ENCODE measurements at places on chromosomes 16 and 17. TPM values are rescaled to one million over a fixed set of nuclear protein-coding genes. Genes with fewer than 3 reads are reported as not detected.

Gene P2RX1
- total RNA-seq, result 0.09 TPM

DNA sequence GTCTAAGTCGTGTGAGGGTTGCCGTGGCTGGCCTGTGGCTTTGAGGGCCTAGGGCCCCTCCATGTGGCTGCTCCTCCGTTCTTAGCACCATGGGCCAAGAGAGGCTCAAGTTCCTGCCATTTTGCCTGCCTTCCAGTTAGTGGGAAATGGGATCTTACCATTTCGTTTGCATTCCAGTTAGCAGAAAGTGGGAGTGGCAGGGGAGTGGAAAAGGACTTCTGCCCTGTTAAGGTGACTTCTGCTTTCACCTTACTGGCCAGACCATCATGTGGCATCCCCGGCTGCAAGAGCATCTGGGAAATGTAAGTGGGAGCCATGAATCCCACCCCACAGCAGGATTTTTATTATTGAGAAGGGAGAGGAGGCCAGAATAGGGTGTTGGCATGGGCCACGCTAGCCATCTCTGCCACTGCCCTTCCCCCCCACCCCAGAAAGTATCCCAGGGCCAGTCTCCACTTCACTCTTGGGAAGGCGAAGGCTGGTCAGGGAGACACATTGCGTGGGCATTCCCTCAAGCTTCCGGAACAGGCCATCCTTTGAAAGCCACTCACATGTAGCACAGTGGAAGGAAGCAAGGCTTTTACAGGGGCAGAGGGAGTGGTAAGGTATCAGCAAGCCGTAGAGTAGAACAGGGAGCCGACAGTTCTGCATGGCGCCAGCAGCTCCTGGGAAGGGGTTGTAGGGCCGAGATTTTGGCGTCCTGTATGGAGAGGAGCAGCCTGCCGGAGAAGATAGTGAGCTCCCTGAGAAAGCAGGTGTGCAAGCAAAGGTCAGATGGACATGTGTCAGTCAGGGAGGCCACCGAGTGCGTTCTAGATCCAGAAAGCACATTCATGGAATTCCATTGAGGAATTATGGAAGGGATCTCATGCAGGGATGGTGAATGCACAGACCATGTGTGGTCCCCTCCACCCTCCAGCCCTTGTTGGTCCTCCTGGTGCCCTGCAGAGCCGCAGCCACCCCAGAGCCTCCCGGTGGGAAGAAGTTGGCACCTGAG lies 33.4 kb downstream of the CMIP start:
- DNase-seq, result no peak

Gene CACNG1
- not detected for total RNA-seq

DNA sequence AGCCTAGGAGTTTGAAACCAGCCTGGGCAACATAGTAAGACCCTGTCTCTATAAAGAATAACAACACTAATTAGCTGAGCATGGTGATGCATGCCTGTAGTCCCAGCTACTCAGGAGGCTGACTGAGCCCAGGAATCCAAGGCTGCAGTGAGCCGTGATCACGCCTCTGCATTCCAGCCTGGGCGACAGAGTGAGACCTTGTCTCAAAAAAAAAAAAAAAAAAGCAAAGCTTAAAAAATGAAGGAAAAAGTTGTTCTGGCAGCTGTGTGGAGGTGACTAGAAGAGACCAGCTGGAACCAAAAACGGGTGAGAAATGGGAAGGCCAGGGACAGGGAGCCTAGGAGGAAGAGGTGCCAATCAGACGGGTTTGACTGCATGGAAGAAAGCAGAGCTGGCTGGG lies 4.2 kb downstream of the BCL7C start:
- DNase-seq, result no peak

- DNase-seq, result no peak
Measured at GRCh38 chr17:51888816-51889215, 269.7 kb downstream of the CA10 start.

DNA sequence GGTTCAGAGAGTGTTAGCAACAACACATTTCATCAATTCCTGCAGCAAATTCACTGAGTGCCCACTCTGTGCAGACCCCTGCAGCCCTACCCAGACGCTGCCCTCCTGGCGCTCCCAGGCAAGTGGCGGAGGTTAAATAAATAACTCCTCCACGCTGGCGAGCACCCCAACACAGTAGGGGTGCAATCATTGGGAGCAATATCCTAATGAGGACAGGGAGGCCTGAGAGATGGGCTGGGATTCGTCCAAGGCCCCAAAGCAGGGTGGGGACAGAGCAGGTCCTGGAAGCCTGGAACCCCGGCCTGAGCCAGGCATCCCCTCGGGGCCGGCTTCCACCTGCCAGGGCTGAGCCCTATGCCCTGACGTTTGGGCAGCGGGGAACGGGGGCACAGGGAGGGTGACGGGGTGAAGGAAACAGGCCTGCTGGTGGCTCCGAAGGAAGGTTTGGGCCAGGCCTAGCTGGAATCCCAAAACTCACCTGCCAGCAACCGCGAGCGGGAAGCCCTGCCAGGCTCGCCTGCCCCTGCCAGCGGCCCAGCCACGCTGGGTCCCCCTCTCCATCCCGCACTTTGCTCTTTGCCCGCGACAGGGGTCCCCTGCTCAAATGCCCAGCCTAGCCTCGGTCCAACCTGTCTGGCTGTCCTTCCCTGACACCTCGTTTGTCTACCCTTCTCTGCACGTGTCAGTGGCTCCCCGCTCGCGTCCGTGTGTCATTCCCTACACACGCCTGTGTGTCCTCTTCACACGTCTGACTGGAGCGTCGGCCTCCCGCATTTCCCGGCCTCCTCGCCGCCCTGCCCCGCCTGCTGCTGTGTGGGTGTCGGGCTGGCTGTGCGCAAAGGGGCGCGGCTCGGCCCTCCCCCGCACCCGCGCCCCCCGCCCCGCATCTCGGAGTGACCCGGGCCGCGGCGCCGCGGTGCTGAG lies 721 bp upstream of the BEAN1 start:
- DNase-seq, result no peak

DNA sequence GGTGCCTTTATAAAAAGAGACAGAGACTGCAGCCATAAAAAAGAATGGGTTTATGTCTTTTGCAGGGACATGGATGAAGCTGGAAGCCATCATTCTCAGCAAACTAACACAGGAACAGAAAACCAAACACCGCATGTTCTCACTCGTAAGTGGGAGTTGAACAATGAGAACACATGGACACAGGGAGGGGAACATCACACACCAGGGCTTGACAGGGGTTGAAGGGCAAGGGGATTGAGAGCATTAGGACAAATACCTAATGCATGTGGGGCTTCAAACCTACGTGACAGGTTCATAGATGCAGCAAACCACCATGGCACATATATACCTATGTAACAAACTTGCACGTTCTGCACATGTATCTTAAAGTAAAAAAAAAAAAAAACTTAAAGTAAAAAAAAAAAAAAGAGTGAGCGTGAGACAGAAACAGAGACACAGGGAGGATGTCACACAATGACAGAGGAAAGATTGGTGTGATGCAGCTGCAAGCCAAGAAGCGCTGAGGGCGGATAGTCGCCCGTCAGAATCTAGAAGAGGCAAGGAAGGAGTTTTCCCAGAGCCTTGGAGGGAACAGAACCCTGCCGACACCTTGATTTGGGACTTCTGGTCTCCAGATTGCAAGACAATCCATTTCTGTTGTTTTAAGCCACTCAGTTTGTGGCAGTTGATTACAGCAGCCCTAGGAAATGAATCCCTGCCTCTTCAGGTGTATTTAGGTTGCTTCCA lies 27.4 kb upstream of the TNS4 start:
- DNase-seq, result no peak

DNA sequence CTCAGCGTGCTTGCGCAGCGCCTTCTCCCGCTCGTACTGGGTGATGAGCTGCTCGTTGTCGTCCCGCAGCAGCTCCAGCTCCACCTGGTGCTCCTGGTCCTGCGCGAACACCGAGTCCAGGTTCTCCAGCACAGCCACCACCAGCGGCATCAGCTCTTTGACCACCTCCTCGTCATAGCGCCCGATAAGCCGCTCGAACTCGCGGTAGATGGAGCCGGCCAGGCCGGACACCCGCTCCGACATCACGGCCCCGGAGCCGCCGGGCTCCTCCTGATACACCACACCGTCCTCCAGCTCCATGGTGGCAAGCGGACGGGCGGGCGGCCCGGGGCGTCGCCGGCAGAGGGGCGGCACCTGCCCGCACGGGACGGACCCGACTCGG lies 320 bp downstream of the SPAG9 start:
- no peak for DNase-seq

DNA sequence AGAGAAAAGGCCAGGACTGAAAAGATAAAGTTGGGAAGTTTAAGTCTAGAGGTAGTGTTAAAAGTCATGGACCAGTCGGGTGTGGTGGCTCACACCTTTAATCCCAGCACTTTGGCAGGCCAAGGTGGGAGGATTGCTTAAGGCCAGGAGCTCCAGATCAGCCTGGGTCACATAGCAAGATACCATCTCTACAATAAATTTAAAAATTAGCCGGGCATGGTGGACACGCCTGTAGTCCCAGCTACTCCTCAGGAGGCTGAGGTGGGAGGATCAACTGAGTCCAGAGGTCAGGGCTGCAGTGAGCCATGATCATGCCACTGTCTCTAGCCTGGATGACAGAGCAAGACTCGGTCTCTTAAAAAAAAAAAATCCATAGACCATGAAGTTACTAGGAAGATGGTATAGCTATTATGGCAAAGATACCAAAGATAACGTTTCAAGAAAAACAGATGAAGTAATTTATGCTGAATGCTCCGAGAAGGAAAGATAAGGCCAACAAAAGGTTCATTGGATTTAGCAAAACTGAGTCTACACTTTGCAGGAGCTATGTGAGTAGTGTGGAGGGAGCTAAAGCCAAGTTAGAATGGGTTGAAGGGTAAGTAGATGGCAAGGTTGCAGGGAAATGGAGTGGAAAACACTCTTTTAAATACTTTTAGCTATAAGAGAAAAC lies 11.7 kb downstream of the TRIM37 start:
- DNase-seq, result no peak

DNA sequence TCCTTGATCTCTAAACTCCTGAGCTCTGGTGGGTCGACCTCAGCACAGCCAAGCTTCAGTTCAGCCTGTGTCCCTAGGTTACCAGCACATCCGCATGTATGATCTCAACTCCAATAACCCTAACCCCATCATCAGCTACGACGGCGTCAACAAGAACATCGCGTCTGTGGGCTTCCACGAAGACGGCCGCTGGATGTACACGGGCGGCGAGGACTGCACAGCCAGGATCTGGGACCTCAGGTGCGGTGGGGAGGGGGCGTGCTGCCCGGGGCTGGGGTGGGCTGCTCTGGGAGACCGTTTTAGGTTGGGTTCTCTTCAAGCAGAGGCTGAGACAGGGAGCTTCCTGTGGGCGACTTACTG lies 1.1 kb downstream of the MLST8 start:
- no peak for DNase-seq

DNA sequence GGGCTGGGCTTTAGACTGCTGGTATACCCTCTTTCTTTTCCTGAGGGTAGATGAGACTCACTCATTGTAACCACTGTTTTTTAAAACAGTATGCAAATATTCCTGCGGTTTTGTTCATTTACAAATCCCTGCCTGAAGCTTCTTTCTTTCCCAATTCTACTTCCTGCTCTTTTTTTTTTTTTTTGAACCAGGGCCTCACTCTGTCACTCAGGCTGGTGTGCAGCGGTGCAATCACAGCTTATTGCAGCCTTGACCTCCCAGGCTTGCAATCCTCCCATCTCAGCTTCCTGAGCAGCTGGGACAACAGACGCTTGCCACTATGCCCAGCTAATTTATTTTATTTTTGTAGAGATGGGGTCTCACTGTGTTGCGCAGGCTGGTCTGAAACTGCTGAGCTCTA lies 8.0 kb upstream of the SULT1A1 start:
- DNase-seq, result no peak

Gene TBC1D3E
- total RNA-seq, result not detected

Gene NF1
- 38.1 TPM for total RNA-seq

DNA sequence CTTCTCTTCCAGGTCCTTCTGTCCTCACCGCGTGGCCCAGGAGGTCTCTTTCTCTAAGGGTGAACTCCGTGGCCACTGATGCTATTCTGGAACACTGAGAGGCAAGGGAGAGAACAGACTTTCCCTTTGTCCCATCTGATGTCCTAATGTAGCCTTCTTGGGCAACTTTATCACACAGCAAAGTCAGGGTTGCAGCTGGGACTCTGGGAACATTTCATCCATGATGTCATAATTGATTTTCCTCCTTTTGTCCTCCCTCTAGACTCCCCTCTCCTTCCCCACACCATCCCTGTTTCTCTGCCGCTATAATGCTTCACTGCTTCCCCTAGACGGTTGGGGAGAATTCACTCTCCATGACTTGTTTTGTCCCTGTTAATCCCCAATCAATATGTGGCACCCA lies 201.0 kb downstream of the SHISA9 start:
- no peak for DNase-seq

Gene TPSD1
- total RNA-seq, result not detected

DNA sequence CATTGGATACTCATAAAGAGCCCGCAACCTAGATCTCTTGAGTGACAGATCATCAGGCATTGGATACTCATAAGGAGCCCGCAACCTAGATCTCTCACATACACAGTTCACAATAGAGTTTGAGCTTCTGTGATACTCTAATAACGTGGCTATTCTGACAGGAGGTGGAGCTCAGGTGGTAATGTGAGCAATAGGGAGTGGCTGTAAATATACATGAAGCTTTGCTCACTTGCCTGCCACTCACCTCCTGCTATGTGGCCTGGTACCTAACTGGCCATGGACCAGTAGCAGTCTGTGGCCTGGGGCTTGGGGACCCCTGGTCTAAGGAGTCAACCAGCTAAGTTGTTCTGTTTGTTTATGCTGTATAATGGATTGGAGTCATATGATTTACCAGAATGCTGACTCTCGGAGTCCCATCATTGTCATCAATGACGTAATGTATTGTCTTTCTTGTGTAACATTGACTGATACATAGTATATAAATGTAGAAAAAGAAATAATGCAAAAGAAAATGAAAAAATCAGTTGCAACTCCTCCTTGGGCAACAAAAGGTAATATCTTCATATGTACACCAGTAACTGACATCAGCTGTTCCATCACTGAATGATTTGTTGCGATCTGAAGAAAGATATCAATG lies 17.5 kb downstream of the ABCA9 start:
- no peak for DNase-seq

DNA sequence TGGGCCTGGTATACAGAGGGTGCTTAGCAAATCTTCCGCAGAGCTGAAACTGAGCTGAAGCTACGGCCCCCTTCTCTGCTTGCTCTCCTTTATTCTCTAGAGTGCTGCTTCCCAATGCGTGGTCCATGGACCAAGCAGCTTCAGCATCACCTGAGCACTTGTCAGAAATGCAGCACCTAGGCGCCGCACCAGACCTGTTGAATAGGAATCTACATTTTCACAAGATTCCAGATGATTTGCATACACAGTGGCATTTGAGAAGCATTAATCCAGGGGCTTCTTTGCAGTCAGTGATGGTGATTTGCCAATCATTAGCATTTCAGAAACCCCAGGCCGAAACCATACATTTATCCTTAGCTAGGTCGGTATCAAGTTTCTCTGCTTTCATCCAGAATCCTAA lies 204.2 kb downstream of the CDH13 start:
- DNase-seq, result no peak

DNA sequence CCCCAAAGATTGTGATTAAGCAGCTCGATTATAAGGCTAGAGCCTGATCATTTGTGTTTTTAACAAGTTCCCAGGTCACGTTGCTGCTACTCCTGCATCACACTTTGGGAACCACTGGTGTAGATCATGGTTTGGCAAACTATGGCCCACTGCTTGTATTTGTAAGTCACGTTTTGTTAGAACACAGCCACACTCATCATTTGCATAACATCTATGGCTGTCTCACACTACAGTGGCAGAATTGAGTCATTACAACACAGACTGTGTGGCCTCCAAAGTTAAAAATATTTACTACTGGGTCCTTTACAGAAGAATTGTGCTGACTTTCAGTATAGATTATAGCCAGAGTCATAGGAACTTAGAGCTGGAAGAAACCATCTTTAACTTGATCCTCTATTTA lies 515.3 kb upstream of the PSMD7 start:
- no peak for DNase-seq

Gene RBFOX1
- total RNA-seq, result 2.0 TPM
